ENCODE measurements at places on chromosomes 7 and 10.

GRCh38 chr7:101717628-101718357 is 88.7 kb upstream of the MYL10 start:
- no peak for DNase-seq

GRCh38 chr7:53035499-53036412 is at the start of gene POM121L12:
POM121L12 (plus strand) TSS chr7:53035633; CDS start chr7:53035672, 39 bp downstream.
- no peak for DNase-seq

- DNase-seq, result no peak
These were observed 11.6 kb downstream of the PAPSS2 start for GRCh38 chr10:87671139-87671815.

DNA sequence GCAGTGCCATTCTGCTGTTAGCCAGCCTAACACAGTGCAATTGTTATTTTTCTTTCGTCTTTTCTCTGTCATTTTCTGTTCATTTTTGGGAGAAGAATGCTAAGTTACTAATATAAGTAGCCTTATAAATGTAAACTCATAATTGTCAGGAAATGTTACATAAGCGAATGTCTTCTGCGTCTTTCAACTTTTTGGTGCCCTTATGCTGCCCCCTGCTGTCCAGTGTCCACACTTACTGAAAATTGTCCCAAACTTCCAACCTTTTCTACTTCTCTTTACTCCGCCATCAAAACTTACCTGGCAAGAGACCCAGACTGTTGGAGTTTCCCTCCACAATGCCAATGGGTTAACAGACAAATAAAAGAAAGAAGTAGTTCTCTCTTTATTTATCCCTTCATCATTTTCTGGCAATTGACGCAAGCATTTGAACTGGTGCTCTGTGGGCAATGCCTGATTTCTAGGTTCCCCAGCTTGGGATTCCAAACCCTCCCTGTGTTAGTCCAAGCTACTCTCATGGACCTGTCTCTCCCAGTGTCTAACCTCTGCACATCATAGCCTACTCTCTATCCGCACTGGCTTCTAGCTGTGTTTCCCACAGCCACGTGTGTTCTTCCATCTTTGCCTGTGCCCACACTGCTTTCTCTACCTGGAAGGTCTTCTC is 21.0 kb upstream of the EPC1 start:
- DNase-seq, result peak; percentile 61

DNA sequence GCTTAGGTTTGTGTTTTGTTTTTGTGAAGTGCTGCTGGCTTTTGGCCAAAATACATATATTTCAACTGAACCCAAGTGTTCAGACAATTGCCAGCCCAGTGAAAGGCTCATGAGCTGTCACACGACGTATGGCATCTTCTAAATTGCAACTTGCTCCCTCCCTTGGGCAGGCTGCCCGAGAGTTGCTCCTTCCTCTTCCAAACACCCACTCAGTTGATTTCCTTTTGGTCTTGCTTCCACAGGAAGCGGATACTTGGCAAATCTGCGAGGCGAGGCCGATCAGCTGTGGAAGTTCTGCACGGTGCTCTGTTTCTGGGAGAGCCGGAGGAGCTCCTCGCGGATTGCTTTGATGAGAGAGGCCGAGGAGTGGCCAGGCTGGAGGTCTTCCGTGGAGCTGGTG is 39.6 kb upstream of the ATP6V0A4 start:
- no peak for DNase-seq

GRCh38 chr7:137996386-137996851 is 5.5 kb downstream of the CREB3L2 start:
- no peak for DNase-seq

DNA sequence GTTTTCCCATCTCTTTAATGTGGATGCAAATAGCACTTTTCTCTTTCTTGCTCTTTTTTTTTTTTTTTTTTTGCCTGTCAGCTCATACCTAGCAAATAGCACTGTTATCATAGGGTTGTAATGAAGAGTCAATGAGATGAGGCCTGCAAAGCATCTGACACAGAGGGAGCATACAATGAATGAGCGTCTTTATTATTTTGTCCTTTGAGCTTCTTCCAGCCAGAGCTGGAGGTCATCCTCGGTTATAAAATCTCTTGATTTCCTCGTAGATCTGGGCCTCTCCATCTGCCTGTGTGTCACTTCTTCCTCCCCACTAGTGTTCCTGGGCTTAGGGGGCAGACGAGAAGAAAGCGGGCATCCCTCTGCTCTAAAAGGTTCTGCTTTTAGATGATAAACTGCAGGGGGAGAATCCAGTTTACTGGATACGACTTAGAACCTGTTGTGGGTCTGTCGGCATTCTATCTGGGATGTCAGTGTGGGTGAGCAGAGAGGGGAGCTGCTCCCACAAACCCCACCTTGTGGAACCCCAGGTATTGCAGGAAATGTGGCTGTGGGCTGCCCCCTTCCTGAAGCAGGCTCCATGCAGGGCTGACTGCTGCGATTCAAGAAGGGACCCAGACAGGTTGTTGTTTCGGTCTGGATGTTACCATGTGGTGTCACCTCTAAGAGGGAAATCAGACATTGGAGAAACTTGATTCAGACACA is 135.8 kb upstream of the GPR26 start:
- DNase-seq, result no peak

GRCh38 chr7:101018271-101019167 is 1.4 kb upstream of the MUC17 start:
- no peak for DNase-seq

GRCh38 chr7:100826514-100827329 is 601 bp downstream of the EPHB4 start:
- no peak for DNase-seq

GRCh38 chr7:148711191-148712102 is 12.7 kb downstream of the CUL1 start:
- no peak for DNase-seq

DNA sequence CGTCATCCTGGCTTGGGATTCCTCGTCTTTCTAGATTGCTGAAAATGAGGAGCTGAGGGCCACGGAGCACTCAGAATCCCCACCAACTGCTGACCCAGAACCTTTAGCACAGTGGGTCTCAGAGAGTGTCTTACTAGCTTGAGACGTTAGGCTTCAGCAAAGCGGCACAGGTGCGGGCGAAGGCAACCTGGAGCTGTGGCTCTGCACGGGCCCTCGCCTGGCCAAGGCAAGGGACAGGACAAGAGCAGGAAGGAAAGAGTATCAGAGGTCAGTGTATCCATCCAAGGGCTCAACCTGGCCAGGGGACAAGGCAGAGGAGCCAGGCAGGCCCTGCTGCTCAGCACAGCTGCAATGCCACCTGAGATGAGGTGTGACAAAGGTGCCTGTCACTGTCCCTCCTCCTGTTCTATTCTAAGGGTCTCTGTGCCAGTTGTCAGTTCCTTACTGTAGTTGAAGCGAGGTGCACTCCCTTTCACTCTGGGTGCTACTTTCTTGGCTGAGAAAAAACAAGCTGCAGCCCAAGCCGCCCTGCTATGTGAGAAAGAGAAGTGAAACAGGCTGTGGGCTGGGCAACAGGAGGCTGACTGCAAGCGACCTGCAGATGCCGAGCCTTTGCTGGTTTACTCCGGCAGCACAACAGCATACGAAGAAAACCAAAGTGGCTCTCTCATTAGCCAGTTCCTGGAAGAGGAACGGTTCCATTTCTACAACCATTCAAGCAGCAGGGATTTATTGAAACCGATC is 33.3 kb upstream of the KDM7A start:
- no peak for DNase-seq

DNA sequence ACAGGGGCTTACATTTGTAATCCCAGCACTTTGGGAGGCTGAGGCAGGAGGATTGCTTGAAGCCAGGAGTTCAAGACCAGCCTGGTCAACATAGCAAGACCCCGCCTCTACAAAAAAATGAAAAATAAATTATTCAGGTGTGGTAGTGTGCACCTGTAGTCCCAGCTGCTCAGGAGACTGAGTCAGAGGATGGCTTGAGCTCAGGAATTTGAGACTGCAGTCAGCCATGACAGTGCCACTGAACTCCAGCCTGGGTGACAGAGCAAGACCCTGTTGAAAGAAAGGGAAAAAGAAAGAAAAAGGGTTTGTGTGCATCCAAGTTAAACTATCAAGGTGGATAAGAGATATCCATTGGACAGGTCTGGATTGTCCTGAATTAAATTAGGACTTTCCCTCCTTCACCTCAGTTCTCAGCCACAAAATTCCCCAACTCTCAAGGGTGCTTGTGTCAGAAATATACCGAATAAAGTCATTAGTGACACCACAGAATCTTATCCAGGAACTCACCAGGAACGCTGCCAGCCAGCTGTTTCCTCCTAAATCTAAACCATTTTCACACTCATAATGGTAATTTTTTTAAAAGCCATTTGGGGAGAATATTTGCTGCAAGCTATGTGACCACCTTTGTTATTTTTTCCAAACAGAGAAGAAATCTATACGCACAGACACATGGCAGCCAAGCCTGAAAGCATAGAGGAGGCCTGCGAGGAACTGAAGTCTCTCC is 12.0 kb downstream of the AFAP1L2 start:
- DNase-seq, result no peak

DNA sequence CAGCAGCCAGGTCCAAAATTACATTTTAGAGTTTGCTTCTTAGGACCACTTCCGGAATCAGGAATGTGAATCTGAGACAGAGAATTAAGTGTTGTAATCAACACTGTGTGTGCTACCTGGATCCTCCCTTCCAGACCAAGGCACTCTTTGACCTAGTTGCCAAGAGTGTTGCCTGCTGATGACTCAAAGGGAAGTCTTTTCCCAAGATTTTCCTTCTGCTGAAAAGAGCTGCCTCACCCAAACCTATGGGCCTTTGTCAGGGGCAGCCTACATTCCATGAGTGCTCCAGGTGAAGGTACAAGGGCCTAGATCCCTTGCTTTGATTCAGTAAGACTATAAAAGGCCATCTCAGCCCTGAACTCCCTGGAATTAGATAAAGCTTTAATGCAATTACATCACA is 712.5 kb upstream of the ANKRD30A start:
- no peak for DNase-seq

DNA sequence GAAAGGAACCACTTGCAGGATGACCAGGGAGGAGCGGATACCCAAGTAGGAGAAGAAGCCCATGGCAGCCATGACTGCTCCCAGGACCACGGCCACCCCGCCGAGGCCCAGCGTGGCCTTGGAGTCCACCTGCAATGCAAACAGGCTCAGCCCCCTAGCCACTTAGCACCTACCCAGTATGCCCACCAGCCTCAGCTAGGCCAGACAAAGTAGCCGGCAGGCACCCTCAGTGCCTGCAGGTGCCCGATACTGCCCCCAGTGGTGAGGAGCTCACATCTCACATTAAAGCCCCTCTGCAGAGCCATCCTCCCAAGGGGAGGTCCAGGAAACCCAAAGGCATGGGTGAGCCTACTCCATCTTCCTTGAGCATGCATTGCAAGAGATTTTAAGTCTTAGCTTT is 6.6 kb downstream of the NPC1L1 start:
- no peak for DNase-seq

DNA sequence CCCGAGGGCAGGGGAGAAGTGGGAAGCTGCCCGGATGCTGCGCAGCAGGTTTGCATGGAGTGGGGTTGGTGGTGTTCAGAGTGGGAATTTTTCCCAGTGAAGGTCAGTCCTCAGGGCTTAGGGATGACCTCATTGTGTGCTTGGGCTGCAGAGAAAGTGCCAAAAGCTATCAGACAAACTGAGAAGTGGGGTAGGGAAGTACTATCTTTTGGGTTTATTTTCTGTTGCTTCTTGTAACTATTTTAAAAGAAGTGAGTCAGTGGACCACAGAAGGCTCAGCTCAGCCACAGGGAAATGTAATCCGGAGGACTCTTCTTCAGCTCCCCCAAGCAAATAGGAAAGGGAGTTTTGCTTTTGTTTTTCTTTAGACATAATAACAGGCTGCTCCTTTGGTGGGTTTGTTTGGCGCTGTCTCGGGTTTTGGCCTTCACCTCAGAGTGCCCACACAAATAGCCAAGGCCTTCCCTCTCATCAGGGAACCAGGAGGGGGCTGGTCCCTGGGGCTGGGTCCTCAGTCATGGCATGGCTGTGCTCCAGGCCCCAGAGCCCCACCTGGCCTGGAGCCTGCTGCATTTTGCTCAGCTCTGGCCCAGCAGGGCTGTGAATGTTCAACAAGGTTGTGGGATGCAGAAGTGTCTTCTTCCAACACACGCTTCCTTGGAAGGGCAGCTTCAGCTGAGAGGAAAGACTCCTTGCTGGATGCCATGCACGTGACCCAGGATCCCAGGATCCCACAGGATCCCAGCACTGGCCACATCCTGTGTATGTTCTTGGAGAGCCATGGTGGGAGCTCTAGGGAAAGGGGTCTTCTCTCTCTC is 5.4 kb upstream of the FAM170B start:
- no peak for DNase-seq

DNA sequence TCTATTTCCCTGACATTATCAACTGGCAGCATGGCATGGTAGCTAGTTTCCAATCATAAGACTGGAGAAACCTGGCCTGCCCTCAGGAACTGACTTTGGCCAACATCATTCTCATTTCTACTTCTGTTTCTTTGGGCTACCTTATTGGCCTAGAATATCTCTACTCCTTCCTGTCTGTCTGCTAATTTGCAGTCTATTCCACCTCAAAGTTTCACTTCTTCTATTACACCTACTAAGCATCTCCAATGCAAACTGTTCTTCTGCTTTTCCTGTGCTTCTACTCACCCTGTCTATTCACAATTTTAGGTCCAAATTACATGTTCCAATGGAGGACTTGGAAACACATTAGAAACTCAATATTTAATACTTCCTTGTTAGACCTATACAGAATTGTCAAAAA is 65.6 kb downstream of the ZNF503 start:
- no peak for DNase-seq

- DNase-seq, result no peak
These were observed 122.6 kb upstream of the PTER start for GRCh38 chr10:16314259-16314658.

- DNase-seq, result no peak
These were observed 2.1 kb upstream of the JMJD1C start for GRCh38 chr10:63467841-63468240.

Measured in stimulated activated CD8-positive, alpha-beta memory T cell treated with anti-CD3 and anti-CD28 coated beads, Interleukin-7, amount 100 ng/mL, for 1 hour (primary cell).